ENCODE measurements at places on chromosomes 12 and 14. TPM values are rescaled to one million over a fixed set of nuclear protein-coding genes. Genes with fewer than 3 reads are reported as not detected.

GNB3 gene
- 18.8 TPM for polyA plus RNA-seq

DACT1 gene
- 125 TPM for polyA plus RNA-seq

GATC gene
- 43.6 TPM for polyA plus RNA-seq

TPPP2 gene
- polyA plus RNA-seq: not detected

SYT1 gene
- polyA plus RNA-seq: 103 TPM

PLCZ1 gene
- not detected for polyA plus RNA-seq

FGF23 gene
- polyA plus RNA-seq: not detected

SLC39A9 gene
- polyA plus RNA-seq: 86.2 TPM

PKP2 gene
- polyA plus RNA-seq: 4.0 TPM

CCDC196 gene
- not detected for polyA plus RNA-seq

SOS2 gene
- polyA plus RNA-seq: 25.9 TPM

SYCP3 gene
- polyA plus RNA-seq: 3.4 TPM

ENDOU gene
- polyA plus RNA-seq: not detected

NOXRED1 gene
- 0.19 TPM for polyA plus RNA-seq

UBC gene
- polyA plus RNA-seq: 1,177 TPM

CATSPERB gene
- polyA plus RNA-seq: not detected

RIPK3 gene
- polyA plus RNA-seq: not detected

DNAH10 gene
- polyA plus RNA-seq: 1.9 TPM

GYS2 gene
- polyA plus RNA-seq: 0.14 TPM

PPP4R4 gene
- 4.8 TPM for polyA plus RNA-seq

KITLG gene
- polyA plus RNA-seq: 6.2 TPM

PRH2 gene
- not detected for polyA plus RNA-seq

ABHD12B gene
- not detected for polyA plus RNA-seq

SSPN gene
- polyA plus RNA-seq: not detected

GZMH gene
- not detected for polyA plus RNA-seq

ZNF84 gene
- polyA plus RNA-seq: 158 TPM

REM2 gene
- 31.1 TPM for polyA plus RNA-seq

BHLHE41 gene
- not detected for polyA plus RNA-seq

ERP27 gene
- polyA plus RNA-seq: not detected

KRT2 gene
- polyA plus RNA-seq: not detected

IL22 gene
- not detected for polyA plus RNA-seq

TAS2R20 gene
- 1.9 TPM for polyA plus RNA-seq

CABP1 gene
- polyA plus RNA-seq: 0.71 TPM

Measured in neural cell (in vitro differentiated cells).